Fibroblast of upper back skin (primary cell): ENCODE measurements at places on chromosomes 5 and 9.
A peak's percentile ranks its signal among the peaks of the same experiment; 100 is the strongest.

DNA sequence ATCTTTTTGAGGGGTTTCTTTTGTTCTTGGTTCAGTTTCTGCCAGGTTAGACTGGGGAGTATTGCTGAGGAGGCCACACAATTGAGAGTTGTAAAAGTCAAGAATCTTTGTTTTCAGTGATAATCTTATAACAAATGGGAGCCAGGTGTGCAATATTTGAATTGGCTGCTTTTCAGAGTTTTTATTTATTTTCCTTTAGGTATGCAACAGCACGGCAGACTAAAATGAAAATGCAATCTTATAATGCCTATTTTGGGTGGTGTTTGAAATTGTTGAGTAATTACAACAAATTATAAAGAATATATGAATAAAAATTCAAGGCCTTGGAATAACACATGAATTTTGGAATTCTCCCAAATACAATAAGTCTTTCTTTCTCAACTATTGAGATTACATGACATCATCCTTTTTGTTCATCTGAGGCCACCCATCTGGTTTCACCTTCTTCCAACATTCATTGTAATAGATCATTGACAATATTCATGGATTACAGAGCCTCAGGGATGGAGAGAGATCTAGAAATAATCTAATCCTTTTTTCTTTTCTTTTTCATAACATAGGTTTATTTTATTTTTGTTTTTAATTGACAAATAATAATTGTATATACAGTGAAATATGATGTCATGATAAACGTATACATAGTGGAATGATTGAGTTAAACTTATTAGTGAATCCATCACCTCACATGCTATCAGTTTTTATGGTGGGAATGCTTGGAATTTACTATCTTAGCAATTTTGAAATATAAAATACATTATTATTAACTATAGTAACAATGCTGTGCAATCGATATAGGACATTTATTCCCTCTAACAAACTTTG lies 1061.0 kb downstream of the NR2F1-AS1 start:
- DNase-seq, result peak; percentile 39

GRCh38 chr5:129672006-129672405 lies 75.9 kb upstream of the MINAR2 start:
- no peak for DNase-seq

GRCh38 chr9:826500-827280 lies 14.8 kb upstream of the DMRT1 start:
- no peak for DNase-seq

DNA sequence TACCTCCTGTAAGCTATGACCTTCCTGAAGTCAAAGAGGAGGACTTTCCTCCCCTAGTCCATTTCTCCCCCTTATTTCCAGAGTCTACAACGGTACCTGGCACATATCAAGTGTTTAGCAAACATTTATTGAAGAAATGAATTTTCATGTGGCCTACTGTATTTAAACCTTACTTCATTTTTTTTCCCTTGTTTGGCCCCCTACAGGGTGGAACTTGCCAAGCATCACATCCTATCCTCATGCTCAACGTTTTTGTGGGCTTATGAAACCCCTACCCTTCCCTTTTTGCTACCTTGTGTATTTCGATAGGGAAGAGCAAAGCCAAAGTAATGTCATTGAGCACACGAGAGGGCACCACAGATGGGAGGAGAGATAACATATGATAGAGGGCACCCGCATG lies 1857.8 kb upstream of the WWC1 start:
- DNase-seq, result no peak

DNA sequence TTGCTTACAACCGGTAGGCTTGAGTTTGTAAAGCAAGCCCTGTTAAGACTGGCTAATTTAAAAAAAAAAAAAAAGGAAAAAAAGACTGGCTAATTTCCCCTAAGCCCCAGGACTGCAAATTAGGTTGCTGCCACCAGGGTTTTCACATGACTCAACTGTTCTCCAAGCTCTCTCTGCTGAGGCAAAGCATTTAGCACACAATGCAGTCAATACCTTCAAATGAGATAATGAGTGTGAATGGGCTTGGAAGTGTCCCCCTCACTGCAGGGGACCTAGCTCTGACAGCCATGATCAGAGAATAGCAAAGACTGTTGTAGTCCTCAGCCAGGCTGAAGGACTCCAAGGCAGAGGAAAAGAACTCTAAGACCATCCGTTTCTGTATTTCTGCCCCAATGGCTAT lies 42.8 kb upstream of the ZSWIM6 start:
- DNase-seq, result no peak

GRCh38 chr5:126456217-126456820 lies 33.1 kb downstream of the GRAMD2B start:
- DNase-seq, result no peak

DNA sequence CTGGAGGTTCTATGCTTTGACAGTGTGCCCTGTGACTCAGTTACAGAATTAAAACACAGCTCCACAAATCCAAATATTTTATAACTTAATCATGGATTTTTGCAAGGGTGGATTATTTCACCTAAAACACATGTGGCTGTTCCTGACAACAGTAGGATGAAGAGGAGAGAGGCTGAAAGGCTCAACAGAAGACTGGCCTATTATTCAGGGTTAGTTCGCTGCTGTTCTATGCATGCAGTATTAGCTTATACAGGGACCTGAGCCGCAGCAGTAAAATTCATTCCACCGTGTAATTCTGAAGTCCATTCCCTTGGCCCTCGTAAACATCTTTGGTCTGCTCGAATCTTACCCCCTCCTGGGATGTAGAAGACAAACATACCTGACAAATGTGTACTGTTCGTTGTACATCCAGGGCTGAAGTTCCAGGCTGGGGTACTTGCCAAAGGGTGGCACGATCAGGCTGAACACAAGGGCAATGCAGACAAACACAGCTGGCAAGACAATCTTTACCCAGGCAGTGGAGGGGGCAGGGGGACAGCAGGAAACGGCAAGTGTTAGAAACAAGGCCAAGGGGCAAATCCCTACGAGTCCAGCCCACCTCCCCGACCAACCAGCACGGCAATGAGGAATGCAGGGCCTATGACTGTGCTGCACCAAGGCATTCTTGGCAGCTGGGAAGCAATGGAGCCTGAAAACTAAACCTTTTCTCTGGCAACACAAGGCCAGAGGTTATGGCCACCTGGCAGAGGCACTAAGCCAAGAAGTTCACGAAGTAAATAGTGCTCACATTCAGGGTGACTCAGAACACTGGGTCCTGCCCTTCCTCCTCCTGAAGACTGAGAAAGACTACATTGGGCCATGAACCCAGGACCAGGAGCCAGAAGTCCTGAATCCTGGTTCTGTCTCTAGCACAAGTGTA lies 46.8 kb downstream of the NIPSNAP3B start:
- DNase-seq, result peak; percentile 44
